ENCODE measurements at places on chromosomes 3 and 15. TPM values are rescaled to one million over a fixed set of nuclear protein-coding genes. Genes with fewer than 3 reads are reported as not detected.

GRCh38 chr3:34024447-34025240 is 226.2 kb downstream of the PDCD6IP start:
- DNase-seq: no peak

- DNase-seq: no peak
Measured at GRCh38 chr3:66224220-66224619, 3.4 kb downstream of the SLC25A26 start.

DNA sequence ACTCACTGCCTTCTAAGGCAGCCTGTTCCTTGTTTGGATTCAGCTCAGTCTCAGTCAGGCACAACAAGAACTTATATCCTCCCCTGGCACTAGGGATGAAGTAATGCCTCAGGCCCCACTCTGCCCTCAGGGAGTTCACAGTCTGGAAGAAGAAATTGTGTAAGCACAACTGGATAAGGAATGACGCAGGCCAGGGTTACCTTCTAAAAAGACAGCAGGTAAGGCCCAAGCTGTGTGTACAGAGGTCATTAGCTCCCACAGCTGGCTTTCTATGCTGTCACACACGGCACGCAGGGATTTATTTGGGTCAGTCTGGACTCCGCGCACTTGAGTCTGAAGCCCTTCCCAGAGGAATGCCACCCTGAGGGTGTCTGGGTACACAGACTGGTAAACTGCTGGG is 82.9 kb downstream of the IQSEC1 start:
- no peak for DNase-seq

The SPG21 gene
- polyA plus RNA-seq: 59.9 TPM

The WNT7A gene
- not detected for polyA plus RNA-seq
